ENCODE measurements at places on chromosomes 12 and 14.

DNA sequence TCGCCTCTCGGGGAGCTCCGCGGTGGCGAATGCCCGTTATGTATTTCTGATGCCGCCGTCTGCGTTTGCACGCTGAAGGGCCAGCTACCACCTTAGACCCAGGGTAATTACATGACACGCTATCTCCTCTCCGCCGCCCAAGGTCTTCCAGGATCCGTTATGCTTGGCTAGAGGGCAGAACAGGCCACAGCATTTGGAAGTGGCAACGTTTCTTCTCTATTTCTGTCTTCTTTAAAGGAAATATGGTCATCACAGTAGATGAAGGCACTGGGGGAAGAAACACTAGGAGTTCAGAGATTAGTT, 861 bp upstream of the MDGA2 start:
- DNase-seq = no peak

GRCh38 chr14:92453691-92454090, 59.9 kb upstream of the RIN3 start:
- no peak for DNase-seq

- DNase-seq = no peak
These were observed 31.8 kb downstream of the SLC16A7 start for GRCh38 chr12:59627582-59627981.

DNA sequence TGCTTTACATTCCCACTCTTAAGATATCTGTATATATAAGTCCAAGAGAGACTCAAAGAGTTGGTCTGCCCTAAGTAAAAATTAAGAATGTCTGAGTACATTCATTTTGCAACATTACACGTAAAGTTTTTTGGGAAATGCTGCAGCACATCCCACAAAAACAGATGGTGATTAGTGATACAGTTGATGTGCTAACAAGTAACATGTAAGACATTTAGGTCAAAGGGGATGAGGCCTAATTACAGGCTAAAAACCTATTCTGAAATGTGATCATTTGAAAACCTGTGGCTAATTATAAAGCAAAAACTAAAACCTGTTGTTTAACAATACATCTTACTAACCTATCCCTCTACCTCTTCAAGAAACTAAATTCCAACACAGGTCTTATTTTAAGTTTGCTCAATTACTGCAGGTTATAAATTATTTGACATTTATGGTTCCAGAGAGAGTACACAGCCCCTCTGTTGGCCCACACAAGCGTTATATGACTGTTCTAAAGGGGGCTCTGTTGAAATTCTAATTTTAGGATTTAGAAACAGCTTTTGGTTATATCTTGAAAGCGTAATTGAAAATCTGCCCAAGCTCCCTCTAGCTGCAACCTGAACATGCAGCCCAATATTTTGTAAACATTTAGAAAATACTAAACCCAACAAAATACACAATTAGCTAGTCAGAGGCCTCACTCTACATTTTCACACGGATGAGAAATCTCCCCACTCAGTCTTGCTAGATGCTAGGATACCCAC, 42.9 kb downstream of the BRAP start:
- DNase-seq = no peak

GRCh38 chr12:63206909-63207308, 55.9 kb upstream of the AVPR1A start:
- DNase-seq = no peak

GRCh38 chr14:98252820-98253219, 1019.2 kb downstream of the BCL11B start:
- DNase-seq = no peak

DNA sequence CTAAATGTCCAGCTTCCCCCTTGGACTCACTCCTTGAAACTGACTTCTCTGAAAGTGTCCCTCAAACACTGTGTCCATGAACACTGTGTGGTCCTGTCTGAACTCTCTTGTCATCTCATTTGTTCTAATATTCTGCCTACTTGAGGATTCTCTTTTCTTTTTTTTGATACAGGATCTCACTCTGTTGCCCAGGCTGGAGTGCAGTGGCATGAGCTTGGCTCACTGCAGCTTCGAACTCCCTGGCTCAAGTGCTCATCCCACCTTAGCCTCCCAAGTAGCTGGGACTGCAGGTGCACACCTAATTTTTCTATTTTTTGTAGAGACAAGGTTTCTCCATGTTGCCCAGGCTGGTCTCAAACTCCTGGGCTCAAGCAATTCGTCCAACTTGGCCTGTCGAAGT, 4.9 kb upstream of the HEBP1 start:
- no peak for DNase-seq

- no peak for DNase-seq
These were observed 17.1 kb upstream of the HIGD1C start for GRCh38 chr12:50934981-50935807.

DNA sequence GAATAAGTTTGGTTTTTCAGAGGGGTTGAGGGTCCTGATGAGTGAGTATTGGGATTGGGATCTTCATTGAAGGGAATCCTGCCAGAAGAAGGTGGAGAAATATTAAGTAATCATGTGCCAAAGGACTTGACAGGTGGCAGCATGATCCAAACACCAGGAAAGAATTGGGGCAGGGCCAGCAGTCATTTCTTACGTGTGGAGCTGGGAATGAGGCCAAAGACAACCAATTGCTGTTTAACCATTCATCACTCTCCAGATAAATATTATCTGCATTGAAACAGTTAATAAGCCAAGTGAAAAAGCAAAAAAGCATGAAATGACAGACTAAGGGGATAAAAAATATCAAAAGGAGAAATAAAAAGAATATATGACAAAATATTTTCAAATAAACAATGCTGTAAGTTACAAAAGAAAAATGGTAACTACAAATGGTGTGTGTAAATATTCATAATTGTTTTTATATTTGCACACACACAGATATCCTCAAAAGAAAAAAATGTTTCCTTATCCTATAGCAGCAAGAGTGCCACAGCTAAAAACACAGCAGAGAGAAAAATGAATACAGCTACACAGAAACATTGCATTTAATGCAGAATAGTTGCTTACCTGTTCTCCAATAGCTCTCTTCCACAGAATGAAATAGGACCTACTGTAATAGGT, 26.2 kb downstream of the C2CD5 start:
- no peak for DNase-seq

DNA sequence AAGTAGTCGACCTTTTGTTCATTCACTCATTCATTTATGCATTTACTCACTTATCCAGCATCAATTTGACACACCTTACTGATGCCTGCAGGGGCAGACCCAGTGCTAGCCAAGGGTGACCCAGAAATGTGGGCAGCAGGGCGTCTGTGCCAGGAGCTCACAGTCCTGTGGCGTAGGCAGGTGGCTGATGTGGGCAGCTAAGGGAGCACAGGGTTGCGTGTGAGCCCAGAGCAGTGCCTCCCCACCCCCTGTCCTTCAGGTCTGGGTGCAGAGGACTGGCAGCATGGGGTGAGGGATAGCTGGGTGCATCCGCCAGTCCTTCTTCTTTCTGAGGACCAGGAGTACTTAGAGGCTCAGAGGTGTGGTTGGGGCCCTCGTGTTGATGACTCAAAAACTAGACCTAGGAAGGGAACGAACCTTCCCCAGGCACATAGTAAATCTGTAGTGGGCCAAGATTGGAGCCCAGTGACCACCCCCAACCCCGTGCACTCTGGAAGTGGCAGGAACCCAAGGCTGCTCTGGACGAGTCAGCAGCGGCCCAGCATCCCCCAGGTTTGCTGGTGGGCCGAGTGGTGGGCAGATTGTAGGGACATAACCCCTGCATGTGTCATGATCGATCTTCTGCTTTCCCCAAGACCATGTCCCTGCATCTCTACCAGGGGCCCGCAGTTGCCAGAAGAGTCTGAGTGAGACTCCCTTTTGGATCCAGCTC, 63.9 kb downstream of the BEGAIN start:
- no peak for DNase-seq

DNA sequence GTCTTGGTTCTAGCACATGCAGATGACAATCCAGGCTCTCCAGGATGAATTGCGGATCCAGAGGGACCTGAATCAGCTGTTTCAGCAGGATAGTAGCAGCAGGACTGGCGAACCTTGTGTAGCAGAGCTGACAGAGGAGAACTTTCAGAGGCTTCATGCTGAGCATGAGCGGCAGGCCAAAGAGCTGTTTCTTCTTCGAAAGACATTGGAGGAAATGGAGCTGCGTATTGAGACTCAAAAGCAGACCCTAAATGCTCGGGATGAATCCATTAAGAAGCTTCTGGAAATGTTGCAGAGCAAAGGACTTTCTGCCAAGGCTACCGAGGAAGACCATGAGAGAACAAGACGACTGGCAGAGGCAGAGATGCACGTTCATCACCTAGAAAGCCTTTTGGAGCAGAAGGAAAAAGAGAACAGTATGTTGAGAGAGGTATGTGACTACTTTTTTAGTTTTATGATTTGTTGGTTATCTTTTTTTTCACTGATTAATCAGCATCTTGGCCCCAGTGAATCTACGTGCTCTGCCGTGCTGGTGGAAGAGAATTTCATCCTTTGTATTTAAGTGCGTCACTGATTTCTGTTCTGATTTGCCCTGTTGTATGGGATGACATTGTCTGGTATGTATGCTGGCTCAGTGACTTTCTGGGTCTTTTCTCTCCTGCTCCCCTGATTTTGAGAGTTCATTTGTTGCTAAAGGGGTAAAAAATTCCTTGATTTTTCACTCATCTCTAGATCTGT, 92.3 kb downstream of the ERC1 start:
- DNase-seq = no peak

GRCh38 chr12:125860672-125861288, 795.5 kb downstream of the AACS start:
- no peak for DNase-seq

DNA sequence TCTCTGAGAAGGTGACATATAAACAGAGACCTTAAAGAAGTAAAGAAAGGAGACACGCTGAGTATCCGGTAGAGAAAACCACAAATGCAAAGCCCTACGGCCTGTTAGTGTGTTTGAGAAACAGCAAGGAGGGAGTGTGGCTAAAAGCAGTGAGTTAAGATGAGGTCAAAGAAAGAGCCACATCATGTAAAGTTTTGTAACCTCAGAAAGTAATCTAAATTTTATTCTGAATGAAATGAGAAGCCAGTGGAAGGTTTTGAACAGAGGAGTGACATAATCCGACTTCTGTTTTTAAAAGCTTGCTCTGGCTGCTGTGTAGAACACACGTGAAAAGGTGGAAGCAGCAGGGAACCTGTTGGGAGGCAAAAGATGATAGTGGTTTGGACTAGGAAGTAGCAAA, 32.6 kb downstream of the PPP2R5E start:
- DNase-seq = no peak

Measured in stimulated activated CD8-positive, alpha-beta memory T cell treated with anti-CD3 and anti-CD28 coated beads, Interleukin-2, amount 100 ng/mL, for 1 hour (primary cell).